ENCODE measurements at places on chromosomes 3 and 15.

- no peak for DNase-seq
These were observed 159.0 kb downstream of the FRMD5 start for GRCh38 chr15:44035781-44036699.

- DNase-seq, result no peak
These were observed 41.3 kb upstream of the PRTG start for GRCh38 chr15:55784286-55784685.

DNA sequence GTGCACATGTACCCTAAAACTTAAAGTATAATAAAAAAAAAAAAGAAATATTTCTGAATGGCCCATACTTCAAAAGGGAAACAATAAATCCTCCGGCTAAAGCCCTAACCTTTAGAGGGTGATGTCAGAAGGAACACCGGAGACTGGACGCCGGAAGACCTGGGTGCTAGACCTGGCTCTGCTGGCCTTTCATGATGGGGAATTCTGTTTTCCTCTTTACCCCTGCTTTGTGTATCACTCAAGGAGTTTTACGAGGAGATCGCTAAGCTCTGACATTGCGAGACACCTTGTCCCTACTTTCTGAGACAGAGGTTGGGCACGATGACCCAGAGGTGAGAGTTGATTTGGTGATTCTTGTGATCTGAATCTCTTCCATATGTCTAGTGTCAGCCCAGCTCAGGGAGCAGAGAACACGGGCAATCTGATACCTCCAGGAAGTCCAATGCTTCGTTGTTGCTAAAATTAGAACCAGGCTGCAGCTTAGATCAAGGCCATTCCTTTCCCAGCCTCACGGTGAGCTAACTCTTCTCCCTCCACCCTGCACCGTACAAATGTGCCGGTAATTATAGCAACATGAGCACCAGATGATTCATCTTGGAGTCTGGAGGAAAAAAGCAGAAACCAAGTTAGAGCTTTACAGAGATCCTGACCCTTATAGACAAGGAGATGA is 42.0 kb upstream of the CFAP161 start:
- DNase-seq, result no peak

GRCh38 chr15:71115567-71116351 is 488 bp downstream of the THSD4 start:
- no peak for DNase-seq

DNA sequence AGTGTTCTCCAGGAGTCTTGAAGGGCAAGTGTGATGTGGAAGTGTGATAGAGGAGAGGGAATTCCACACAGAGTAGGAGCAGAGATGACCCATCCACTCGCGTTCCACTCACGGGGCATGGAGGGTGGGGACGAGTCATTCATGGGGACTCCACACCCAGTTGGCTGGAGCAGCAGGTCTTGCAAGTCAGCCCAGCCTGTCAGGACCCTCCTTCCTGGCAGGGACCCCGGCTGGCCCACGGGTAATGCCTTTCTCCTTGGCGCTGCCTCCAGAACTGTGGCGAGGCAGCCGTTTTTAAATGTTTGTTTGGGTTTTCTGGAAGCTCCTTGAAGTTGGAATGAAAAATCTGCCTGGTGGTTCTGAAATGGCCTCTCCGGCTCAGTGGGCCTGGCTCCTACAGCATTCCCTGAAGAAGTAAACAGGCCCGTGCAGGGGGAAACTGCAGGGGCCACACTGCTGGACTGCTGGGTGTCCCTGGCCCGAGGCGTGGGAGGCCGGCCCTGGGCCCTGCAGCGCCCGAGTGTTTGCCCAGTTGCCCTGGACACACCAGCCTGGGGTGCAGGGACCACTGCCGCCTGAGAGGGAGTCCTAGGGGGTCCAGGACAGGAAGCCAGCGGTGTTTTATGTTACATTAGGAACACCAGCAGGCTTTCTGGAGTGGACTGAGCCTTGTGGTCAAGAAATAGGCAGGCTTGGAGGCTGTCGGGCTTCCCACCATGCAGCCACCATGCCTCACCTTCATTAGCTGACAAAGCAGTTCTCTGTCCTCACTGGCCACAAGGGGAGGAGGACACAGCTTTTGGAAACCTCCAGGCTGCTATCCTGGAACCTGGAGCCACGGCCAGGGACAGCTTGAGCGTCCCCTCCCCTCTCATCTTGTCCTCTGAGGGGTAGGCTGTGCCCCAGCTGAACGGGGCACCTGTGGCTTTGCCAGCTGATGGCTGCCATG is 61.3 kb downstream of the CEMIP start:
- no peak for DNase-seq

GRCh38 chr3:18544146-18544545 is 119.0 kb upstream of the SATB1 start:
- no peak for DNase-seq

GRCh38 chr3:42670051-42670576 is 15.2 kb upstream of the KLHL40 start:
- no peak for DNase-seq

DNA sequence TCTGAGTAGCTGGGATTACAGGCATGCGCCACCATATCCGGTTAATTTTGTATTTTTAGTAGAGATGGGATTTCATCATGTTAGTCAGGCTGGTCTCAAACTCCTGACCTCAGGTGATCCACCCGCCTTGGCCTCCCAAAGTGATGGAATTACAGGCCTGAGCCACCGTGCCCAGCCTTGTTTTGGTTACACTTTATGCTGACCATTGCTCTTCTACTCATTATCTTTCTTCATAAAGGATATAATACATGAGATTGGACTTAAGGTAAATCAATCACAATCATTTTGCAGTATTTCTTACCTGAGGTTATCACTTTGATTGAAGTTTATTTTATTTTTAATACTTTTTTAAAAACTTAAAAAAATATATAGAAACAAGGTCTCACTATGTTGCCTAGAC is 2.2 kb upstream of the LEO1 start:
- no peak for DNase-seq

DNA sequence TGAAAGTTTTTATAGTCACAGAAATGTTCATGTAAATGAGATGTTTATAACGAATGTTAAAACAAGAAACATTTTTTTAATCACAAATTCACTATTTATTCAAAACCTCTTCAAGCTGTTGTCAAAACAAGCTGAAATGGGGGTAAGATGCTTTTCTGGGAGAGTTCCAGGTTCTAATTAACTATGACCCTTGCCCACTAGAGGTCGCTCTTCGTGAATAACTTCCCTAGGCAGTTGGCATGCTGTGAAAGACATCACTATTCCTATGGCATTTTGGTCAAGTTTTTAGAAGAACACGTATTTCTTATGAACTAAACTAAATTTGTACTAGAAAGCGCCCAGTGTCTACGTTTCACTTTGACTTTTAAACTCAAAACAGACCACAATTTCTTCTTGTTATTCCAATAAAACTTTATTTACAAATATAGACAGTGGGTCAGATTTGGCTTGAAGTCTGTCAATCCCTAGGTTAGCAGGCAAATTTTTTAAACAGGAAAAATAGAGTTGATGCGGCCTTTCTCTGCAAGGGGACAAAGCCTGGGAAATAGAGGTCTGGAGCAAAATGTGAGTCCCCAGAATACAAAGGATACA is 62.8 kb upstream of the CMTM8 start:
- DNase-seq, result no peak

GRCh38 chr3:53083949-53084309 is 38.1 kb upstream of the SFMBT1 start:
- no peak for DNase-seq

DNA sequence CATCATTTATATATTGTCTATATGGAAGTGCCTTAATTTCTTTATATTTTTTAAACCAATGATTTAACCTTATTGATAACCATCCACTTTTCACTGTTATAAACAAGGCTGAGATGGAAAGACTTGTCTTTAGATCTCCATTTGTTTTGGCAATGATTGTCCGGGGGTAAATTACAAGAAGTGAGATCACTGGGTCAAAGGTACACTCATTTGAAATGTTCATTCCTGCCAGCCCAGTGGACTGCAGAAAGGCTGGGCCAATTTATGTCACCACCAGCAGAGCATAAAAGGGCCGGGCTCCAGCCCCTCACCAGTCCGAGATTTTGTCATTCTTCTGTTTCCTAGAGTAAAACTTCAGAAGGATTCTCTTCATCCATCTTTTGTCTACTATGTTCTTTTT is 93.6 kb upstream of the NEO1 start:
- DNase-seq, result no peak

DNA sequence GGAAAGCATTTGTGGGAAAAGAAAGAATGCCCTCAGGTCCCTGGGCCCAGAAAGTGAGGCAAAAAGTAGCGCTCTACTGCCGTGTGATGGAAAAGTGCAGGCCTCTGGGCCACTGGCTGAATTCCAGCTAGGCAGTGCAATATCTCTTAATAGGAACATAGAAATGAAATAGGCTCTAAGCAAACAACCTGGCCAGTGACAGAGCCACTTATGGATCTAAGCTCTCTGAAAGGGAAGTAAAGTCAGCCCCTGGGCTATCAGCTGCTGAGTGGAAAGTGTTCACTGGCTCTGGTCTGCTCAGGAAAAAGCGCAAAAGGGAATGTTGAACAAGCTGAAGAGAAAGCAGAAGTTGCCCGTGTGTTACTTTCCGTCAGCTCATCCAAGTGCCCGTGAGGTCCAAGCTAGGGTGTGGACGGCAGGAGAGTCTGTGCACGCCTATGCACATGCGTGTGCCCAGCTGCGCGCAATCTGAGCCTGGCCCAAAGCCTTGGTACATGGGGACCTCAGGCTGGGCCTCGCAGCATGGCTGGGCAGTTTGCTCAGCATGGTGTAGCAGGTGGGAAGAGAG is 74.0 kb upstream of the RAD18 start:
- DNase-seq, result no peak

- DNase-seq, result no peak
These were observed 182.5 kb downstream of the TPRG1 start for GRCh38 chr3:189353988-189354889.

DNA sequence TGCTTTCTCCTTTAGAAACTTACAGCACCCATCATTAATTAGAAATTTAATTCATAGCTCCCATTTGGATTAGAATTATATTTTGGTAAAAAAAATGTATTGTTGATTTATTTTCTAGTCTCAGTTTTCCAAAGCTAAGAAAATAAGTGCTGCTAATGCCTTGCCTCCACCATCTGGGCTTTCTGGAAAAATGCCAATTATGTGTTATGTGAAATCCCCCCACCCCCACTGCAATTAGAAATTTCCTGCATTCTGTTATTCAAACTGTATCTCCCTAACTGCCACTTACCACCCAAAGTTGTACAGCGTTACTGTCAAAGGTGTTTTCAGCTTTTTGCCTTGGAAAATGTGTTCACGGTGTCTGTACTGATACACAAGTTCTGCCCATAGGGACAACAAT is 617.2 kb upstream of the UBE2E2 start:
- no peak for DNase-seq

DNA sequence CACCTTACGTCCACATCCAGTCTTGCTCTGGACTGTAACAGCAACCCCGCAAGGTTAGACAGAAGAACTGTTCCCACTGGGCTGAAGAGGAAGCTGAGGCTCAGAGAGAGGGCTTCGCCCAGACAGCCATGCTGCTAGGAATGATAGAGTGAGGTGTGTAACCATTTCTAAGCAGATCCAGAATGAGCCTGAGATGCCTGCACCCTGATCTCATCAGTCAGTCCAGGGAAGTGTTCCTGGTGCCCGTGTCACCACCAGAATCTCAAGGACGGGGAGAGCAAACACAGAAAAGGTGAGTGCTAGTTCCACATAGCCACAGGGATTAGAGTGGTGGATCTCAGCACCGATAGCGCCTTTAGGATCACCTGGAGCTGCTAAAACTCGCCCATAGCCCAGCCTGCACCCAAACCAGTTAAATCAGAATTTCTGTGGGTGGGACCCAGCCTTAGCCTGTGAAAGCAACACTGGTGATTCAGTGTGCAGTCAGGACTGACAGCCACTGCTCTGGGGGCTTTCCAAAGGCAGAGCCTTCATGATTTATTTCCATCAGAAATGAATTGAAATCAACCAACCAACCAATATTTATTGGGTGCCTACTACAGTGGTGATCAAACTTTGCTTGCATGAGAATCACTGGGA is 12.3 kb downstream of the ISLR start:
- no peak for DNase-seq

DNA sequence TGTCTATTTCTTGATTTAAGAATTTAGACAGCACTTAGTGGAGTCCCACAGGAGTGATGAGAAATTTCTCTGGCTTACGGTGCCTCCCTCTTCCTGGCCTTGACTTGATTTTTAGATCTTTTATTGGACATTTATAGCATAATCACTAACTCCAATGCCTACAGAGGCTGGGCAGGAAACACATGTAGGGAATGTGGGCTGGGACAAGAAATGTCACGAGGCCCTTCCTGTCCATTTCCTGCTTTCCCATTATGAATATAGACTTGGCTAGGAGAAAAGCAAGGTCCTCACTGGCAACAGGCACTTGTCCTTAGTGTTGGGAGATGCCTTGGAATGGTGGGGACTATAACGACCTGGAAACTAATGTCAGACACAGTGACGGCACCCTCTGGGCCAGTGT is 100.3 kb downstream of the MYLK start:
- DNase-seq, result no peak

- DNase-seq, result no peak
These were observed 112.8 kb upstream of the TLE3 start for GRCh38 chr15:70210528-70210927.

- no peak for DNase-seq
These were observed 2.7 kb downstream of the ZNF654 start for GRCh38 chr3:88061746-88062145.

DNA sequence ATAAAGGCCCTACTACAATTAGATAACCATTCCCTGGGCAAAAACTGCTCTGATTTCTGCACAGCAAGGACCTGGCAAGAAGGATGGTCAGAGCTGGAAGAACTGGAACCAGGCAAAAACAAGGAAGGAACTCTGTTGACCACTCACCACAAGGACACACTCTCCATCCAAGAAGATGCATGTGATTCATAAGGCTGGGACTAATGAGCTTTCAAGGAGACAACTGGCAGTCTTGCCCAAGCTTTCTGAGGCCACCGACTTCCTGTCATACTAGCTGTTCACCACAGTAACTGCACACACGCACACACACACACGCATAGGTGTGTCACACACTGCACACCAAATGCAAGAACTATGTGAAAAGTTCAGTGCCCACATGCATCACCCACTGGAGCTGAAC is 256.6 kb downstream of the OCA2 start:
- no peak for DNase-seq

DNA sequence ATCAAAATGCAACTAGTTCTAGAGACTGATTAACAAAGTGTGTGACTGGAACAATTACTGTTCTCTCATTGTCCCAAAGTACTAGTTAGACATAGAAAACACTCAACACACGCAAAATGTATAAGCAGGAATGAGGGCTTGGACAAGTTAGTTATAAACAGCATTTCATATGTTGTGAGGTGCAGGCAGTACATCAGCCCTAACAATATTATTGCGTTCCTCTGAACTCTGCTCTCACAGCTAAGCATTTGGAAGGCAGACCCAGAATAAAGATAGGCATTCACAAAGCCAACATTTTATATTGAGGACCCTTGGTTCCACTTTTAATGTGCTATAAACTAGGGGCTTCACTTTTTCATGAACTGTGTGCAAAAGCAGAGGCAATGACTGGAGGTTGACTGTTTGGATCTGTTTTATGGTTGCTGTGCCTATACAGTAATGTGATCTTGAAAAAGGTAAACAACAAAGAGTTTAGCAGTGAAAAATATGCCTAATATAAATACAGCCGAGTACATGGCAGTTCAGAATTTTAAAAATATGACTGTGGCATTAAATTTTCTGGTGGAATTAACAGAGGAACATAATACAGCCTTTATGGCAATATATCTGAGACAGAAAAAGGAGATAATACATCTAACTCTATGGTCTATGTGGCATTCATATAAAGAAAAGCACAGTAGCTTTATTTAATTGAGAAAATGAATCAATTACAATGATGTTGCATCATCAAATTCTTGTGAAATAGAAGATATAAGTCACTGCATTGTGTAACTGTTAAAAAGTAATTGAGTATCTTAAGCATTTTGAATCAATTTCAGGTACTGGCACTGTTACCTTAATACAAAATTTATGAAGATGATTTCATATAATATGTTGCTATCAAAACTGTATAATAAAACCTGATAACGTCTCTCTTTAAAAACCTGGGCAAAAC is 80.0 kb upstream of the SKOR1 start:
- no peak for DNase-seq

All from activated T-helper 9 cell treated with anti-CD3 and anti-CD28 coated beads, Interleukin-2, amount 50 U/mL, for 16 hours (primary cell).